Cerebellar nuclear complex (tissue), 1 donor: ENCODE measurements at places on chromosomes 7 and 10.

DNA sequence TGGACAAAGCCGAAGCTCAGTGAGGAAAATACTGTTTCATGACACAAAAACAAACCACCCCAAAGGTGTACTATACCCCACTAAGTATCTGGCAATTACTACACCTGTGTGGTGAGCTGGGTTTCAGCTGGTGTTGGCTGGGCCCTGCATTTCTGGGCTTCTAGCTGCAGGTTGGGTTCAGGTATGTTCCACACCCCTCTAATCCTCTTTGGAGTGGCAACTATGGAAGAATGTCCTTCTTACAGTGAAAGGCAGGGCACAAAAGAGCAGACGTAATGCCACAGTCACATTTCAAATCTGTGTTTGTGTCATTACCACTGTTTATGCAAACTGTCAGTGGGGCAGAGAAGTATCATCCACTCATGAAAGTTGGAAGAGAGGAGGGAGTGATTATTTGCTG, 201.5 kb upstream of the FZD1 start:
- DNase-seq = no peak

GRCh38 chr7:64876792-64877713, 26.0 kb upstream of the ZNF273 start:
- no peak for DNase-seq

DNA sequence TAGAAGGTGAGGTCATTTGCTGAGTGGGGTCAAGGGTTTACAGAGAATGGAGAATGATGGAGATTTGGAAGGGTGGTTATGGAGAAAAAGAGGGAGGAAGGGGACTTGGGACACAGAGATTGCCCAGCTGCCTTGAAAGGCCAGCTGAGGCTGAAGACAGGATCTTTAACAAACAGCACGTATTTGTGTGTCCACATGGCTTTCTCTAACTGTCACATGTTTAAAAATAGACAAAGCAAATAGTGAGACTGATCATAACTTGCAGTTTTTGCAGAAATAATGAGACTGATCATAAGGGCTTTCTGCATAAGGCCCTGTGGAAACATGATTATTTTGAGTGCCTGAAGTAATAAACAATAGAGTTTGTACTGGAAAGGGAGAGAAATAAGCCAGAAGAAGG, 212.7 kb downstream of the HDAC9 start:
- DNase-seq = no peak

DNA sequence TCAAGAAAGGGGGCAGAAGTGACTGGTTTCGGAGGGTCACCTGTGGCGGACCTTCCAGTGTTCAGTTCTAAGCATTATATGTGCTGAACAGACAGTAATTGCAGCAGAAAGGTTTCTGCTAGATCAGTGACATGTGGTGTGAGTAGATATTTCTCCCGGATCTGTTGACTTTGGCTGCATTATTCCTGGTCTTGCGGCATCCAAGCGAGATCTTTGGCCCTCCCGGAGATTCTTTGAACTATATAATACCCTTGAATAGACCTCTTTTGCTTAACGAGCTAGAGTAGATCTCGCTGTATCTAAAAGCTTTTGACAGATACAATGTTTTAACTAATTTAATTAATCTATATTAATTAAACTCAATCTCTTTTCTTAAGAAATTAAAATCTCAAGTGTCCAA, 99.8 kb downstream of the PTN start:
- no peak for DNase-seq

GRCh38 chr7:510782-511281, 8.8 kb downstream of the PDGFA start:
- DNase-seq = no peak

GRCh38 chr10:114618722-114619121, 39.4 kb downstream of the ABLIM1 start:
- no peak for DNase-seq

- no peak for DNase-seq
These were observed 2.4 kb upstream of the NKX6-2 start for GRCh38 chr10:132788180-132788830.

- no peak for DNase-seq
These were observed 775.5 kb downstream of the LRMDA start for GRCh38 chr10:76206797-76207352.

DNA sequence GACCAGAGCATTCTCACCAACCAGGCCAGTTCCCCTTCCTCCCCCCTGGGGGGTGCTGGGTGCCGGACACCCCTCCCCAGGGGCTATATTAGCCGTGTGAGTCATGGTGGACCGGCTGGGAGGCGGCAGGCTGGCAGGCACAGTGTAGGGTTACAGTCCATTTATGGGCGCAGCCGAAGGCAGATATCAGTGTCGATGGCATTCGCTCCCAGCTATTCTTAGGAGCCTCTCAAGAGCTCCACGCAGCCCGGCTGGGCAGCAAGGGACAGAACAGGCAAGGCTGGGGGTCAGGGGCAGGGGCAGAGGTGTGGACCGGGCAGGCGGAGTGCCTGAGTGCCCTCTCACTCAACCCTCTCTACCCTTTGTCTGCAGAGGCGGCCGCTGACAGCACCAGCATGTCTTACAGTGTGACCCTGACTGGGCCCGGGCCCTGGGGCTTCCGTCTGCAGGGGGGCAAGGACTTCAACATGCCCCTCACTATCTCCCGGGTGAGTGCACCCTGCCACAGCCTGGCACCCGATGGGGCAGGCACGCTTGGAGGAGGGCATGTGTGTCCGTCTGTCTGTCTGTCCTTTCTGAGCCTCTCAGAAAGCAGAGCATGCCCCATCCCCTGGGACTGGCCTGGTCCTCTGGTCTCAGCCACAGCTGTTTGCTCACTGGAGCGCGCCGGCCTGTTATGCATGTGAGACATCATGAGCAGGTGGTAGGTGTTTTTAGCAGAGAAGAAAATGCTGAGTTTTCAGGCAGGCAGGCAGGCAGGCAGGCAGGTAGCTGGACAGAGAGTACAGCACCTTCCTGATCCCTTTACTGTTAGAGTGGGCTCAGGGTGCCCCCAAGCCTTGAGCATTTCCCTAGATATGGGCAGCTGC, at the start of gene LDB3:
Gene LDB3 (plus strand): TSS at position 215 of the 869 bp plus-strand sequence. CDS start 181 bp downstream, at position 396.
- no peak for DNase-seq

GRCh38 chr10:89543841-89544240, 8.4 kb upstream of the SLC16A12 start:
- DNase-seq = no peak

DNA sequence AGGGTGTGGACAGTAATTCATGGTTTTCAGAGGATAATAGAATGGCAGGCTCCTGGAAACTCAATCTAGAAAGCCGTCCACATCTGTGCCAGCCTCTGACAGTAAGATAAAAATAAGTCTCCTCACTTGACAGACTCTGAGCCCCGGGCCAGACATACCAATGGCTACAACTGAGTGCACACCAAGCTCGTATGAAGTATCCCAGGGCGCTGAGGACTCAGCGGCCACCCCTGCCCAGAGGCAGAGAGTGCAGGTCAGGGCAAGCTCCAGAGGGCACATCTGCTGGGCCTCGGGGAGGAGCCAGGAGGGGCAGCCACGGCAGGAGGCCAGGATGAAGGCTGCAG, 262.8 kb upstream of the TCERG1L start:
- DNase-seq = no peak
